ENCODE measurements at places on chromosomes 3 and 15. TPM values are rescaled to one million over a fixed set of nuclear protein-coding genes. Genes with fewer than 3 reads are reported as not detected.

The ARRDC4 gene
- 4.6 TPM for total RNA-seq

GRCh38 chr3:149018247-149018646, 26.9 kb downstream of the GYG1 start:
- no peak for DNase-seq
- peaks cover 12% of the 10 kb centered on the region for H3K36me3 ChIP-seq
- H3K27me3 ChIP-seq, result no peaks in the 10 kb centered on the region
- H3K4me1 ChIP-seq, result no peaks in the 10 kb centered on the region

The PCLAF gene
- 605 TPM for total RNA-seq

DNA sequence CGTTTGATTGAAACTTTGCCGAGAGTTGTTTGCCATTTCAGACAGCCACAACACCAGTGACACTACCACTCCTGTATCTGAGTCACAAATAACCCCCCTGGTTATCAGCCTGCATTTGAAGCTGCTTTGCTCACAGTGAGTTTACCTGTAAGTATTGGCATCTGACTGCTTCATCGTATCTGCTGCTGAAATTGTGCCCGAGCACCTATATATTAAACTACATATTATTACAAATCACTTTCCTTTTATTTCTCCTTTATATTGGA, 39.2 kb upstream of the SPSB4 start:
- no peaks in the 10 kb centered on the region for H3K27me3 ChIP-seq
- peak overlapping the region; percentile 52 for H3K4me3 ChIP-seq
- peak overlapping the region; percentile 53 for H3K27ac ChIP-seq

The CGNL1 gene
- total RNA-seq, result 5.5 TPM

- no peak overlapping the region for H3K4me3 ChIP-seq
- H3K27me3 ChIP-seq, result no peaks in the 10 kb centered on the region
- DNase-seq, result no peak
- H3K4me1 ChIP-seq, result peaks cover 48% of the 10 kb centered on the region
- H3K27ac ChIP-seq, result no peak overlapping the region
- H3K36me3 ChIP-seq, result no peaks in the 10 kb centered on the region
These were observed 42.9 kb upstream of the APH1B start for GRCh38 chr15:63234451-63234870.

DNA sequence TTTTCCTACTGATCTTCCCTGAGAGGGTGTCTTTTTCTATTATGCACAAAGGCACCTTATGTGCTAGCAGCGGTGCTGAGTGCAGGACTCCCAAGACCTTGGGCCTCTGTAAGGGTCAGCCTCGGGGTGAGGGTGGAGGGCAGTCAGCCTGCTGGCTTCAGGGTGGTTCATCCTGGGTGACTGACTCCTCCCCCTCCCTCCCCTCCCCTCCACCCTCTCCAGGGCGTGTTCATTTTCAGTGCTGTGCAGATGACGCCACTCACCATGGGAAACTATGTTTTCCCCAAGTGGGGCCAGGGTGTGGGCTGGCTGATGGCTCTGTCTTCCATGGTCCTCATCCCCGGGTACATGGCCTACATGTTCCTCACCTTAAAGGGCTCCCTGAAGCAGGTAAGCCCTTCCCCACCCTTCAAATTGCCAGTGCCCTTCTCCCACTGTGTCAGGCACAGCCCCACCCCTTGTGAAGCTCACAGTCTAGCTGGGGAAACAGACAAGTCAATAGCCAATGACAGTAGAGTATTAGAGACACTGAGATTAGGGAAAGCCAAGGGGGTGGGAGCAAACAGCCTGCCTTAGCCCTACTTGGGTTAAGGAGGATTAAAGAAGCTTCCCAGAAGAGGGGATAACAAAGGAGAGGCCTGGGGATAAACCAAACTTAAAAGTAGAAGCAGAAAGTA, 41.9 kb downstream of the SLC6A1 start:
- no peak overlapping the region for H3K4me3 ChIP-seq
- H3K27me3 ChIP-seq, result peaks cover 4% of the 10 kb centered on the region
- no peaks in the 10 kb centered on the region for H3K4me1 ChIP-seq
- H3K27ac ChIP-seq, result no peak overlapping the region
- no peak for DNase-seq

The PLSCR2 gene
- total RNA-seq, result not detected

DNA sequence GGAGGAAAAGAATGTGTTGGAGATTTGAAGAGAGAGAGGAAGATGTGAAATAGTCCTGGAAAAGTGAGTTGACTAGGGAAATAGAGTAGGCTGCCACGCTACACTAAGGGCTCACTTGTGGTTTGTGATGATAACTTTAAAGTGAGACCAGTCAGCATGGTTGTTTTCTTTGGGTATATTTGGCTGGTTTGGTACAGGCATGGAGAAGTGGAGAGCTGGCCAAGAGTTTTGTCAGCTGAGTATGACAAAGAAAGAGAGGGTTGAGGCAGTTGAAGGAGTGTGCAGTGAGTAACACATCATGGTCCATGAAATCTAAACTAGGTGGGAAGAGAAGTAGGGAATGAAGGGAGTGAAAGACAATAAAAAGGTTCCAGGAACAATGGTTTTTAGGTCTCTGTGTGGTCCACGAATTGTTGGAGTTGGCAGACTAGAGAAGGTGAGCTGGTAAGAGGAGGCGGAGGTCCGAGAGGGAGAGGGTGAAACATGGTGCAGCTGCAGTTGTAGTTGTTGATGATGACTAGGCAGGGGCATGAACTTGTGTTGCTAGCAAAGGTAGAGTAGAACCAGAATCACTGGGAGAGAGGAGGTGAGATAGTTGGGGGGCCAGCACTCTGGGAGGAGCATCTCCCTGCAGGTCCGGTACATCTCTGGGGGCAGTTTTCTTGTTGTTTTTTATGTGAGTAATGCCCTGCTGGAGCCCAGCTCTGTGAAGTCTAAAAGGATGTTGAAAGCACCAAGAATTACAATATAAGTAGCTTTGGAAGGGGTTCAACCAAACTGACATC, 21.0 kb downstream of the ZNF80 start:
- H3K4me3 ChIP-seq, result no peak overlapping the region
- no peaks in the 10 kb centered on the region for H3K27me3 ChIP-seq
- DNase-seq, result no peak
- H3K36me3 ChIP-seq, result no peaks in the 10 kb centered on the region

DNA sequence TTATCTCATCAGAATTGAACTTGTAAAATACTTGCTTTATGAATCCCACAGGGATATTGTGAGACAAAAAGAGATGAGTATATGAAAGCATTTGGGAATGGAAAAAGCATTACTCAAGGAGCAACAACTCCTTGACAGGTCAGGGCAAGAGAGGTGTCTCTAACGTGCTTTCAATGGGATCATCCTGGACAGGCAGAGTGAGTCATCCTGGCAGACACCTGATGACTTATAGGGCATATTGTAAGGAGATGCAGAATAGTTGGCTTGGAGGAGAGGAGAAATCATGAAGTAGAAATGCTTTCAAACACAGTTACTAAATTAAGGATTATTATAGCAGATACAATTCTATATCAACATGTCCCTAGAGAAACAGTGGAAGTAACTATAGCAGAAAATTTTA, 71.9 kb upstream of the THSD4 start:
- DNase-seq, result no peak
- H3K27ac ChIP-seq, result no peak overlapping the region
- no peaks in the 10 kb centered on the region for H3K27me3 ChIP-seq
- no peak overlapping the region for H3K4me3 ChIP-seq
- no peaks in the 10 kb centered on the region for H3K36me3 ChIP-seq

The ZBTB11 gene
- 31.3 TPM for total RNA-seq

- no peak for DNase-seq
- no peaks in the 10 kb centered on the region for H3K27me3 ChIP-seq
- H3K27ac ChIP-seq, result no peak overlapping the region
- no peak overlapping the region for H3K4me3 ChIP-seq
- no peaks in the 10 kb centered on the region for H3K36me3 ChIP-seq
These were observed 88.8 kb downstream of the THBS1 start for GRCh38 chr15:39669661-39670060.

The SRGAP3 gene
- not detected for total RNA-seq

The AADAC gene
- total RNA-seq, result not detected

- no peak overlapping the region for H3K27ac ChIP-seq
- H3K4me1 ChIP-seq, result no peaks in the 10 kb centered on the region
- H3K36me3 ChIP-seq, result no peaks in the 10 kb centered on the region
- DNase-seq, result no peak
These were observed 55.7 kb downstream of the UNC13C start for GRCh38 chr15:54033869-54034458.

The SYNM gene
- 22.8 TPM for total RNA-seq

DNA sequence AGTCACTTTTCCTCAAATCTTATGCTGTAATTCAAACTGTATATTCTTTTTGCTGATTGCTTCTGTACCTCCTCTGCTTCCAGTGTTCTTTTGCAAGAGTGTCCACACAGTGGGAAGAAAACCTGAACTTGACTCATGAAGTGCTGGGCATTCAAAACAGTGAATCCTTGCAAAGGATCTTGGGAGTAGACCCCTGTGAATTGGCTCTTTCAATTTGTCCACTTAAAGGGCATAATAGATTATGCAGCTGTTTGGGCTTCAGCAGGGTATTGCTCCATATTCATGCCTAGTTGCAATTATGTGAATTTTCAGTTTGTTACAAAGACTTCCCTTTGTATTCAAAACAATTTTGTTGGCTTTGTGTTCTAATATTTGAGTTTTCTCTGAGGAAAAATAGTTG, 11.4 kb downstream of the ZFAND6 start:
- H3K4me1 ChIP-seq, result peaks cover 14% of the 10 kb centered on the region
- no peaks in the 10 kb centered on the region for H3K27me3 ChIP-seq
- peak overlapping the region; percentile 36 for H3K27ac ChIP-seq
- no peaks in the 10 kb centered on the region for H3K36me3 ChIP-seq

DNA sequence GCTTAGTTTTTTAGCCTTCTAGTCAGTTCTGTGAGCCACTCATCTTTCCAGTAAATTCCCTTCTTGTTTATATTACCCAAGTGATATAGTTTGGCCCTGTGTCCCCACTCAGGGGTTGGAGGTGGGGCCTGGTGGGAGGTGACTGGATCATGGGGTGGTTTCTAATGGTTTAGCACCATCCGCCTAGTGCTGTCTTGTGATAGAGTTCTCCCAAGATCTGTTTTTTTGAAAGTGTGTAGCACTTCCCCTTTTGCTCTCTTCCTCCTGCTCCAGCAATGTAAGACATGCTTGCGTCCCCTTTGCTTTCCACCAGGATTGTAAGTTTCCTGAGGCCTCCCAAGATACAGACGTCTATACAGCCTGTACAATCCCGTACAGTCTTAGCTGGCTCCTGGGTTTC, 53.7 kb upstream of the INO80 start:
- H3K4me1 ChIP-seq, result no peaks in the 10 kb centered on the region
- no peak for DNase-seq
- H3K4me3 ChIP-seq, result no peak overlapping the region

The DUOX1 gene
- not detected for total RNA-seq

The ZPLD1 gene
- total RNA-seq, result 0.15 TPM

- peaks cover 10% of the 10 kb centered on the region for H3K4me1 ChIP-seq
- H3K27ac ChIP-seq, result no peak overlapping the region
- DNase-seq, result peak; percentile 34
- H3K27me3 ChIP-seq, result no peaks in the 10 kb centered on the region
These were observed 513.4 kb downstream of the SHQ1 start for GRCh38 chr3:72334681-72335457.

DNA sequence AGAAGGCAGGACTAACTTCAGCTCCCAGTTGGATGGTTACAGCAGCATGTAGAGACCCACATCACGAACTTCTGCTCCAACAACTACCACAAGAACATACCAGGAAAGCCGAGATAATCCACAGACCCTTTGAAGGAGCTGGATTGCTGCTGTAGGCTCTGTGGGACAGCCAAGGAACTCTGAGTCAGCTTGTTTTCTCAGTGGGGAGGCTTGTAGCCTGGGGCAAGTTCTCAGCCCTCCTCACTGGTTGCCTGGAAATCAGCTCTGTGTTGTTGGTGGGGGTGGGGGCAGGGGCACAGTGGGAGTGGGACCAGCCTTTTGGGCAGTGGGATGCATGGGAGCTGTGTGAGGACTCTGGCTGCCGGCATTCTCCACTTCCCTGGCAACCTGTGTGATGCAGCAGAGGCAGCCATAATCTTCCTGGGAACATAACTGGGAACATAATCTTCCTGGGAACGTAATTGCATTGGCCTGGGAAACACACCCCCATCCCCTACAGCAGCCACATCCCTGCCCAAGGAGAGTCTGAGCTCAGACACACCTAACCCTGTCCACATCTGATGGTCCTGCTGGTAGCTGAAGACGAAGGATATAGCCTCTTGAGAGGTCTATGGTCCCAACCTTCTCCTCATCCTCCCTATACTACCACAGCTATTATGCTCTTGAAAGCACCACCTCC, 153.1 kb downstream of the PEAK1 start:
- no peak overlapping the region for H3K4me3 ChIP-seq
- H3K36me3 ChIP-seq, result no peaks in the 10 kb centered on the region
- no peaks in the 10 kb centered on the region for H3K27me3 ChIP-seq
- no peaks in the 10 kb centered on the region for H3K4me1 ChIP-seq
- H3K27ac ChIP-seq, result no peak overlapping the region

The RAB6B gene
- total RNA-seq, result 1.4 TPM

DNA sequence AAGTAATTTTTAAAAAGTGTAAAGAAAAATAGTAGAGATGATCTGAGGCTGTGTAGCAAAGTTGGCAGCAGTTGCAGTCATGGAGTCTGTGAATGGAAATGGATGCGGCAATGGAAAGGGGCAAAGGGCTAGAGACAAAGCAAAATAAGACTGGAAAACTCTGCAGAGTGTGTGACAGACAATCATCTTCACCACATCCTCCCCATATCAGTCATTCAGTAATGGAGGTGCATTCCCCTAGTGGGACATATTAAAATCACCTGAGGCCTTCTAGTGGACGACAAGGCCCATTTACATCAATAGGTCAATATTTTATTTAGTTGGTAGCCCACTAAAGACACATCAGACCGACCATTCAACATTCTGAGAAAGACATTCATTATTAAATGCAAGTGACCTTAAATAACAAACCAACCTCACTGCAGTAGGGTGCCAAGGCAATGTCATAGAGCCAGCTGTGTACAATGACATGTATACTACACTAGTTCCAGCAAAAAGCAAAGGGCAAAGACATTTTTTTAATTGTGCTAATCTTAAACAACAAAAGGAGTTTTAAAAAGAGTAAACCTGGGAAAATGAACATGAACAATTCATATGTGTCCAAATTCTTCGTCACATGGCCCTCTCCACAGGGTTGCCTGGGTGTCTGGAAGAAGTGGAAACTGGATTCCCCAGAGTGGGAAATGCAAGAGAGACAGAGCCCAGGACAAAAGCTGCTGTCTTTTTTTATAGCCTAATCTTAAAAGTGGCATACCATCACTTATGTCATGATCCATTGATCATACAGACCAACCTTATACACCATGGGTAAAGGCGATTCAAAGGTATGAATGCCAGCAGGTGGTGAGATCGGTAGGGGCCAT, 15.6 kb upstream of the RAP2B start:
- H3K4me1 ChIP-seq, result peaks cover 10% of the 10 kb centered on the region
- no peaks in the 10 kb centered on the region for H3K36me3 ChIP-seq

GRCh38 chr3:160196511-160197104, 28.6 kb upstream of the C3orf80 start:
- no peak overlapping the region for H3K4me3 ChIP-seq
- no peaks in the 10 kb centered on the region for H3K27me3 ChIP-seq
- H3K27ac ChIP-seq, result no peak overlapping the region
- DNase-seq, result no peak
- H3K36me3 ChIP-seq, result no peaks in the 10 kb centered on the region
- H3K4me1 ChIP-seq, result peaks cover 17% of the 10 kb centered on the region
